ENCODE measurements at places on chromosomes 5 and 9. TPM values are rescaled to one million over a fixed set of nuclear protein-coding genes. Genes with fewer than 3 reads are reported as not detected.

Gene PCSK1
- total RNA-seq, result 0.43 TPM

Gene ADCY2
- 108 TPM for total RNA-seq

Gene DMGDH
- total RNA-seq, result 5.1 TPM

Gene ARHGEF39
- total RNA-seq, result 4.2 TPM

Gene ACOT12
- not detected for total RNA-seq

Measured in motor neuron (in vitro differentiated cells).